HAP-1 (cell line): ENCODE measurements at places on chromosomes 7 and 10.

- DNase-seq: no peak
These were observed 17.2 kb upstream of the MNX1 start for GRCh38 chr7:157027568-157028198.

DNA sequence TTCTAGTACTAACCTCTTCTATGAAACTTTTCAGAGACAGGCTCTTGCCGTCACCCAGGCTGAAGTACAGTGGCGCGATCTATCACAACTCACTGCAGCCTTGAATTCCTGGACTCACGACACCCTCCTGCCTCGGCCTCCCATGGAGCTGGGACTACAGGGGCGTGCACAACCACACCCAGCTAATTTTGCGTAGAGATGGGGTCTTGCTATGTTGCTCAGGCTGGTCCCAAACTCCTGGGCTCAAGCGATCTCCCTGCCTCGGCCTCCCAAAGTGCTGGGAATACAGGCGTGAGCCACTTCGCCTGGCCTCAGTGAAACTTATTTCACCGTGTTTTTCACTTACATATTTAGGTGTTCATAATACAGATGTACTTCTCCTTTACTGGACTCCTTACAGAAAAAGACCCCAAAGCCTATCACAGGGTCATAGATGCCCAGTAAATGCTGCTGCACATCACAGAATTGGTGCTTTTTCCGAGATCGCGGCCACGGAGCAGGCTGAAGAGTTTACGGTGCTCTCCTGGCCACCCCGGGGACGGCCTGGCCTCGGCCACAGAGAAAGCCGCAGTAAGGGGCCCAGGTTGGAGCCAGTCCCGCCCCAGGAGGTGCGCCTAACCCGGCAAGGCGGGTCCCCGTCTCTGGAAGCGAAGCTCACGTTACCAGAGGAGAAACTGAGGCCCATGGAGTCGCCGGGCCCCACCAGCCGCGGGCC is 595 bp downstream of the TBL2 start:
- no peak for DNase-seq

GRCh38 chr10:107717046-107717445 is 552.5 kb upstream of the SORCS1 start:
- DNase-seq: no peak

GRCh38 chr10:92688927-92689662 is 660 bp upstream of the HHEX start:
- peak; percentile 50 for DNase-seq

GRCh38 chr10:22319980-22320558 is 830 bp upstream of the BMI1 start:
- DNase-seq: no peak

- DNase-seq: no peak
These were observed 56.5 kb downstream of the CCDC71L start for GRCh38 chr7:106604303-106604924.

DNA sequence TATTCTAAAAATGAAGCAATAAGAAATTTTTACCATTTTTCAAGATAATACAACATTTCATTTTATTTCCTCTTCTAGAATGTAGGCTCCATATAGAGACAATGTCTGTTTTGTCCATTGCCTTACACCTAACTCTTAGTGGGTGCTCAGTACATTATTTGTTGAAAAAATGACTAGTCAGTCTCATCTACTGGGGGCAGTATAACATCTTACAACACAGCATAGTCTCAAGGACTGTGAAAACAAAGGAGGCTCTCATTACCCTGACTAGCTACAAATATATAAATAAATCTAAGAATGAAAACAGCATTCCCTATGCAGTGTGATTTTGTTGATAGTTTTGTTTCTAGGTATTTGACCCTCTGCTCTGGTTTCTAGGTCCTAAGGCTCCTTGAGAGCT is 11.6 kb downstream of the CRPPA start:
- DNase-seq: no peak

- DNase-seq: no peak
These were observed 354.4 kb downstream of the CRPPA start for GRCh38 chr7:16066805-16067459.

- DNase-seq: no peak
These were observed 87.3 kb upstream of the SHH start for GRCh38 chr7:155899596-155899995.

DNA sequence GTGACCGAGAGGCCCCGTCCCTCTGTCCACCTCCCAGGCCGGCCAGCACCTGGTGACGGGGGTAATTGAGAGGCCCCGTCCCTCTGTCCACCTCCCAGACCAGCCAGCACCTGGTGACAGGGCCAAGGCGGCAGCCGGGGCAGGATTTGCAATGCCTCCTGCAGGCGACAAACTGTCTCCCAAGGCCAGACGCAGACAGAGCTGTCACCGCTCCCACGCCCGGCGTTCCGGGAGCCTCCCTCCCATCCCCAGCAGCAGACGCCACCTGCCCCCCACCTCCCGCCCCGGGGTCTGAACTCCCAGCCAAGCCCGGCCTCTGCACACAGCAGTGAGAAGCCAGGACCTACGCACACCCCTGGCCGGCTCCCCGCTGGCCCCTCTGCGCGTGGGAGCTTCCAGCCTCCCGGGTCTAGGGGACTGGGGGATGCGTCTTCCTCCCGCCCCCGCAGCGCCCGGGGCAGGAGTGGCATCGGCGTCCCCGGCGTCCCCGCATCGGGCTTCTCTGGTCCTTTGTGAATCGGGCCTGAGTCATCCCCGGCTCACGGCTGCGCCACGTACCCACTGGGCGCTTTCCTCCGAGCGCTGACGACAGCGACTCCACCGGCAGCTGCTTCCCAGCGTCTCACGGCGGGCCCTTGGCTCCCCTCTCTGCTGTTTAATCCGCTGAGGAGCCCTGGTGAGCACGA is 95.1 kb upstream of the DIP2C start:
- peak; percentile 68 for DNase-seq

GRCh38 chr10:130255777-130256176 is 119.6 kb downstream of the GLRX3 start:
- no peak for DNase-seq

DNA sequence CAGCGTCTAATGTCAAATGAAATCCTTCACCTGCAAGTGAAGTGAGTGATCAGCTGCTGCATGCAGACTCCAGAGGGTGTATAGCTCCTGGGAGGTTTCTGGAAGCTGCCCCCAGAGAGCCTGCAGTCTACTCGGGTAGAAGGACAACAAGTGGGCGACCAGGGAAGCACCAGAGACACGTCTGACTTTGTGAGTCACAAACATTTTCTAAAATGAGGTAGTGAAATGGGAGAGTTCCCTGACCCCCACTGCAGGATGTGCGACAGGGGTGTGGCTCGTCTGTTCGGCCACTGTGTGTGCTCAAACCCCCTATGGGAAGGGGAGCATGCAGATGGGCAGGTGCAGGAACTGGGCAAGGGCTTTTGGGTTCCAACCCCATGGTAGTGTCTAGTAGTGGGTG is 177.1 kb upstream of the PRKCQ start:
- DNase-seq: no peak

DNA sequence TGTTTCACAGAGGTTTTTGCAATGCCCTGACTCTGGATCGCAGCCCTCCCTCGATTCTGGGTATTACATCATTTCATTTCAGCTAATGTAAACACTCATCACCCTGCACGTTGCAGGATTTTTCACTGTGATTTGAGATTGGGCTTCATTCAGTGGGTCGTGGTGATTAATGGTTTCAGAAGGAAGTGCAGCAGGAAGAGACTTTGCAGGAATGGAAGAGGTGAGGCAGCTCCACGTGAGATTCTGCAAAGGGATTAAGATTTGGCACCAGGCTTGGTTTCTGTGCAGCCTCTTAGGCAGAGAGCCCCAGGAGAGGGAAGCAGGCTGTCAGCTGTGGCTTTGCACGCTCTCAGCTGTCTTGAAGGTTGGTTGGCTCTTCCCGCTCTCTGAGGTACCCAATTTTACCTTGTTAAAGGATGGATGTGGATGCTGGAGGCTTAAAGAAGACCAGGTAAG is 95.2 kb downstream of the PLCE1 start:
- DNase-seq: no peak

DNA sequence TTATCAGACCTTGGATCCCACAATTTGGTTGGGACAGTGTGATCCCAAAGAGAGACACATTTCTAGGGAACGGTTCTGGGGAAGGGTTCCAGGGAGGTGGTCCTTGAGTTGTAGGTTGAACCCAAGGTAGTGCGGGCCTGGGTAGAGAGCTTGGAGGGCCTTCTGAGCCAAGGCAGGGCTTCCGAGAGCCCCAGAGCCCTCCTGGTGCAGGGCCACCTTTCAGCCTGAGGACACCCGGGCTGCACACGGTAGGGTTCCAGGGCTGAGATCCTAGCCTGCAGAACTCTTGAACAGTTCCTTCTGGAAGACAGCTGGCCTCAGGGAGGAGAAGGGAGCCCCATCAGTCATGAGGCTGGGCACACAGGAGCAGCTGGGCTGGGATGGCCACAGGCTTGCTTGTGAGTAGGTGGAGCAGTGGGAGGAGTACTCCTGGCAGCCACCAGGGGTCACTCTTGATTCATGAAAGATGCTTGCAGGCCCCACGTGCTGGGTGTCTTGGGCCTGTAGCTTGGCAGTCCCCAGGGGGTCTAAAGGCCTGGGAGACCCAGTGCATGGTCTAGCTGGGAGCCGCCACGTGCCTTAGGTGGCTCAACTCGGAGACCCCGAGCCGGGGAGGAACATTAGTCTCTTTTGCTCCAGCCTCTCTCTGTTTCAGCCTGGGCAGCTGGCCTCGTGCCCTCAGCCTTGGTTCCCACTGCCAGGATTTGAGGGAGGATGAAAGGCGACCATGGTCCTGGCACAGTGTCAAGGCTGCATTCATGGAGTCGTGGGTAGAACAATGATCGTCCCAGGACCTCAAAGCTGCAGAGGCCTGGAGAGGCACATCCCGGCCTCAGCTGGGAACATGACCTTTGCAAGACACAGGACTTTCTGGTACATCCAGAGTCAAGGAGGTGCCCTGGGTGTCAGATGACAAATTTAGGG is 381.6 kb downstream of the TYW1 start:
- DNase-seq: peak; percentile 57

GRCh38 chr7:142009187-142009586 is 13.5 kb downstream of the MGAM start:
- DNase-seq: no peak

DNA sequence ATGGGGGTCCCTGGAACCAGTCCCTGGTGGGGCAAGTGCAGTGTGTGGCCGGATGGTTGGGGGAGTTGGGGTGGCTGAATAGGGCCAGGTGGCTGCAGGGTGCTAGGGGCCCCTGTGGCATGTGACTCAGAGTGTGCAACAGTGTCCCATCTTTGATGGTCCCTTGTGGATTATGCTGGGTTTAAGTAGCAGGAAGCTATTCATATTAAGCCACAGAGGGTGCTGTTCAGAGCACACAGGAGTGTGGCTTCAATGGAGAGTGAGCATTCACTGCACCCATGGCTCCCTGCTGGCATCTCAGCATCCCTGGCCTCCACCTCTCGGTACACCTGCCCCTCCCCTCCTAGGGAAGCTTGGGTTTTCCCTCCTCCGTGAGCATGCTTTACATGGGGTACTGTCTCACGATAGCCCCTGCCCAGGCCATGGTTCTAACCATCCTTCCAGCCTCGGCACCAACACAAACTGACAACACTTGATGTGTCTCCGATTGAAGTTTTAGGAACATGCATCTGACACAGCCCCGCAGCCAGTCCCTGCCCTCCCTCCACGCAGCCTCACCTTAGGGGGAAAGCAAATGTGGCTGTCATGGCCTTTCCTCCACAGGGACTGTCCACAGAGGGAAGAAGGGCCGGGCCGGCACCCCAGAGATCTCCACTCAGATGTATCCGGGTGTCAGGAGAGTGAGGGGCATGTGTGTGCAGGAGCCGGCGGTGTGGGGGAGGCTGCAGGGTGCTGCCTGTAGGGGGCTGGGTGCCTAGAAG is 30.4 kb upstream of the PPIF start:
- DNase-seq: no peak

- DNase-seq: no peak
These were observed 9.8 kb downstream of the AGBL3 start for GRCh38 chr7:134996097-134996550.

DNA sequence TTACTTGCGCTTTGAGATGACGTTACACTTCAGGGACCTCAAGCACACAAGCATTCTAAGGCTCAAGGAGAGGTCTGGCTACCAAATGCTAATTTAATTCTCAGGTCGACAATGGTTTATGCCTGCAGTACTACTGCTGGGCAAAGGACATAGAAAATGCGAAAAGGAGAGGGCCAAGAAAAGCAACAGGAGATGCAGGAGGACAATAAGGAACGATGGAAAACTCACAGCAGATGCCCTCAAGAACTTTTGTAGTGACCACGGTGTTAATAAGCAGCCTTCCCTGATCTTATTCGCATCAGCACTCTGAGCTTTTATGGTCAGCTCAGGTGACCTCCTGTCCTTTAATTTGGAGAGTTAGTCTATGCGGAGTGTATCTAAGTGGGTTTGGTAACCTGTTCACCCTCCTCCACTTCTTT is 146.3 kb downstream of the GPR85 start:
- DNase-seq: no peak

DNA sequence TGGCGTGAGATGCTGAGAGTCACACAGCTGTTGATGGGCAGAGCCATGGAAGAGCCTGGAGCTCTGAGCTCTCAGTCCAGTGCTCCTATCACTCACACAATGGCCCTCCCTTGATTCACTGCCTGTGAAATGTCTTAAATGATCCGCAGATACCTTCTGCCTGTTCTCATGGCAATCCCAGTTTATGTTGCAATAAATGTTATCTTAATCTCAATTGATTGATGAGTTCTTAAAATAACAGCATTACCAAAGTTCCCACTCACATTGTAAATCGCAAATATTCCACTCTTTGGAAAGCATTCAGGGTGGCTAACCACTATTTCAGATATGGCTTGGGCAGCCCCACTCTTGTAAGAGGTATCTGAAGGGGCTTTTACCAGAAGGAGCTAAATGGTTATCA is 865.5 kb downstream of the LRMDA start:
- no peak for DNase-seq

GRCh38 chr7:128104108-128104742 is 73.0 kb upstream of the LRRC4 start:
- DNase-seq: peak; percentile 55

- DNase-seq: no peak
These were observed 17.4 kb upstream of the PRKAG2 start for GRCh38 chr7:151894111-151895007.

DNA sequence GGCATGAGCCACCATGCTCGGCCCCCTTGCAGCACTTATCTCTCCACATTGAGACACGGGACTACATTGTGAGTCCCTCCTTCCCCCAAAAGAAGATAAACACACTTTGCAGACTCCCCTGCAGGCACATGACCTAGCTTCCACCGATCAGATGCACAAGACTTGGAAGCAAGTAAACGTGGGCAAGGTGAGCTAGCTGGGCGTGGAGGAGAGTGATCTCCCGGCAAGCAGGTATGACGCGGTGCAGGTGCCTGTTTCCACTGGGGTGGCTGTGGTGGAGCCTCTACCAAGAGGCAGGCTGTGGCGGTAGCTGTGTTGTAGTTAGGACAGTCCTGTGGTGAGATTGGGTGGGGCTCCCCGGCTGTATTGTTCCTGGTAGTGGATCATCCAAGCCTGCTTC is 7.7 kb upstream of the COMTD1 start:
- no peak for DNase-seq

GRCh38 chr10:43901302-43901701 is 252.6 kb upstream of the ZNF32 start:
- no peak for DNase-seq

- no peak for DNase-seq
These were observed 127.8 kb downstream of the PTPN20 start for GRCh38 chr10:47038881-47039561.

GRCh38 chr10:27643301-27643700 is 102.3 kb downstream of the MKX start:
- DNase-seq: no peak
